ENCODE measurements at places on chromosomes 5 and 9.

GRCh38 chr9:33129886-33130881, 37.0 kb downstream of the B4GALT1 start:
- no peak for DNase-seq

DNA sequence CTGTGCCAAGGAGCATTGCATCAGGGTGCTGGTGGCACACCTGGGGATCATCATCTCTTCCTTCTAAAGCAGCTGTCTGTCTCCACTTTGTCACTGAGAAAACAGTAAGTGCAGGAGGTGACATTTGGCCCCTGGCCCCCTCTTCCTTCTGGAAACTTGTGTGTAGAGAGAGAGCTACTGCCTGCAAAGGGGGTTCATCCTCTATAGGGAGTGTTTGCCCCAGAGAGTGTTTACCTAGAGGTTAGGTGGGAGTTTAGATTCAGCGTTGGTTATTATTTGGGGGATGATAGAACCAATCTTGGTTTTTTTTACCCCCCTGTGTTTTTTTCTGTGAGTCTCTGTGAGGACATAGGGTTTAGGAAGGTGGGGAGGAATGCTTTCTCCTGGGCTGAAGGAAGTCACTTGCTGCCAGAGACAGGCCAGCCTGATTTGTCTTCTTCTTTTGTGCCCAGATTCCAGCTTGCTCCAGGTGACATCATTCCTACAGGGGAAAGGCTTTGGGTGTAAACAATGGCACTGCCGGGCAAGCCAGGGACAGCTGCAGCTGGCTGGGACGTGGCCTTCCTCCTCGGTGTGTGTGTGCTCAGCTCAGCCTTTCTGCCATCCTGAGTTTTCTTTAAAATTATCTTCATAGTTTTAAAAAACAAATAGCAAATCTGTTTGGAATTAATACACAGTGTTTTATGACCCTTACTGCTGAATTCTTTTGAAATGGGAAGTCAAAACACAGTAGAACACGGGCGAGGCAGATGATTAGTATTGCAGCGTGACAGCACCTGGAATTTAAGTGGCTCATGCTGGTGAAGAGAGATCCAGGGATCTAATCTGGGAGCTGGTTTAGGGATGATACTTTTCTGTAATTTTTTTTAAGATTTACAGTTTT, 24.5 kb downstream of the PRRC2B start:
- DNase-seq = no peak

- no peak for DNase-seq
These were observed 19.3 kb downstream of the NFIB start for GRCh38 chr9:14294659-14295058.

GRCh38 chr9:98766586-98766985, 29.8 kb downstream of the ANKS6 start:
- no peak for DNase-seq

DNA sequence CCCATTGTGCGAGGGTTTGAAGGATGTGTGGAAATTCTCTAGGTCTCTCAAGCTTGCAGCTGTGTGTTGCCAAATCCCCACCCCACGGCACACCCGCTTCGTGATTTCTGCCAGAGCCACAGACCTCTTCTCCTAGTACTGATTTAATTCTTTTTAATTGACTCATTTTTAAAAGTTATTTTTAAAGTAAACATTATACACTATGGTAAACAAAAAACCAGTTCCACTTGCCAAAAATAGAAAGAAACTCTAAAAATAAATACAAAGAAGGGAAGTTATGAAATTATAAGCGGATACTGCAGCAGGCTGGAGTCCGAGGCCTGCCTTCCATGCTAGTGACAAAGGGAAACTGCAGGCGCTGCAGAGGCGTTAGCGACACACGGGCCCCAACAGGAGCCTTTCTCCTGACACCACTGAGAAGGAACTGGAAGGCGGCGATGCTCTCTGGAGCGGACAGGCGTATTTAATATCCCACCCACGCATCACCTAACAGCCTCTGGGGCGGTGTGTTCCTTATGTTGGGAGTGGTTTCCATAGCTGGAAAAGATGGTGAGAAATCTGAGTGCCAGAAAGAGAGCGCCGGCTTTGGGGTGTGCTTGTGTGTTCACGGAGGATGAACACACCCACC, 122.5 kb downstream of the COL23A1 start:
- no peak for DNase-seq

DNA sequence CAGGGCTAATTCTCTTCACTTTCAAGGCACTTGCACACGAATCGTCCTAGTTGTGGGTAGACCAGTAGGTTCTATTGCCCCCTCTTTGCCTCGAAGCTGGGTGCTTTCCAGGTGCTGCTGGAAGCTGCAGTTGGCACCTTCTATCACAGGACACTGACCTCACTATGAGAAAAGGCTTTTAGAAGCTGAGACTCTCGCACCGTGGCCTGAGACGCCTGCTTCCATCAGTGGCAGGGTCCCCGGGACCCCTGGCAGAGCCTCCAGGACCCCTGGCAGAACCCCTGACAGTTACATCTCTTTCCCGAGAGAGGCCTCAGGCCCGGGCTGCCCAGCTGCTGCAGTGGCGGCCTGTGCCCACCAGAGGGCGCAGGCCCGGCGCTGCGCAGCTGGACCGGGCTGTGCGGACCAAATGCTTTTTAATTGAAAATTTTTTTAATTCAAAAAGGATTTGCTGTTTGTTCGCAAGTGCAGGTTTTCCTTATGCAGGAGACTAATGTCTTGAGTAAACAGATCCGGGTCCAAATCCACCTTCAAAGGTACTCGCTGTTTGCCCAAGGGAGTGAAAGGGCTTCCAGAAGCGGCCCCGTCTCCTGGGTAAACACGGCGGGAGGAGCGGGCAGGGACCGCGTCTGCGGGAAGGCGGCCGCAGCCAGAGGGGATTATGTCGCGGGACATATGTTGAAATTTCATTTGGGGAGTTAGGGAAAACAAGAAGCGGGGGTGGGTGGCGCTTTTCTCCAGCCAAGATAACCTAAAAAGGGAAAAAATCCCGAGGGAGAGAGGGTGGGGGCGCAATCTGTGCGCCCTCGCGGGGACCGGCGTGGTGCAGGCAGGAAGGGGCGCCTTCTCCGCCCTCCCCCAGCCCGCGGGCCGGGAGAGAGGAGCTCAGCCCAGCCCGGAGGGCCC, 114.5 kb upstream of the LMX1B start:
- DNase-seq = no peak

DNA sequence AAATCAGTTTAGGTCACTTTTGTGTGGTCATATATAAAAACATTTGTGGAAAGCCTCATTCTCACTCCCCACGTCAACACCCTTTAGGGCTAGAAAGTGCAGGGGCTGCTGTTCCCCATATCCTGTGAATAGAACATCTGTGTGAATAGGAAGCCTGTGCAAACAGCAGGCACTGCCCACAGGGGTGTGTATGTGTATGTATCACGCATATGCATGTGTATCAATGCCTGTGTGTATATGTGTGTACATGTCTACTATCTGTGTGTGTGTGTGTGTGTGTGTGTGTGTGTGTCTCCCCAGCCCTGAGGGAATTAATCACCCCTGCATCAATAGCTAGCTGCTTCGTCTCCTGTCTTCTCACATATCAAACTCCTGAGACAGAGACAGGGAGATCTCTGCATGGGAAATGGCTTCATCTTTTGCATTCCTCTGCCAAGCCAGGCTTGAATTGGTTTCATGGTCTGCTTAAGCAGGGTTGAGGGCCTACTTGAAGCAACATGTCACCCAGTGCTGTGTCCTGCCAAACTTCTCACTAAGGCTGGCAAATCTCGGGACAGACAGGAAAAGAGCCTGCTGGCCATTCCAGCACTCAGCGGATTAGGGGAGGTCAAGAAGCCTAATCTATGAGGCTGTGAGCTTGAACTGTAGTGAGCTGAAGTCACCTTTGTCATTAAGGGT, 265.8 kb downstream of the ADAMTSL1 start:
- DNase-seq = no peak

GRCh38 chr5:154273028-154273617, 82.6 kb downstream of the GALNT10 start:
- no peak for DNase-seq
